ENCODE measurements at places on chromosomes 5 and 9.
A peak's percentile ranks its signal among the peaks of the same experiment; 100 is the strongest.

- DNase-seq = peak; percentile 5
These were observed 65.1 kb upstream of the IQGAP2 start for GRCh38 chr5:76337953-76338451.

GRCh38 chr5:9562141-9562540 lies 16.3 kb upstream of the SEMA5A start:
- no peak for DNase-seq

- no peak for DNase-seq
These were observed 22.5 kb upstream of the N4BP3 start for GRCh38 chr5:178090856-178091255.

- no peak for DNase-seq
These were observed 159.0 kb upstream of the SLC12A2 start for GRCh38 chr5:127924606-127925005.

GRCh38 chr5:75885849-75886596 lies 168.8 kb upstream of the POC5 start:
- DNase-seq = no peak

- peak; percentile 56 for DNase-seq
These were observed 43.8 kb downstream of the SLC38A9 start for GRCh38 chr5:55668356-55668755.

DNA sequence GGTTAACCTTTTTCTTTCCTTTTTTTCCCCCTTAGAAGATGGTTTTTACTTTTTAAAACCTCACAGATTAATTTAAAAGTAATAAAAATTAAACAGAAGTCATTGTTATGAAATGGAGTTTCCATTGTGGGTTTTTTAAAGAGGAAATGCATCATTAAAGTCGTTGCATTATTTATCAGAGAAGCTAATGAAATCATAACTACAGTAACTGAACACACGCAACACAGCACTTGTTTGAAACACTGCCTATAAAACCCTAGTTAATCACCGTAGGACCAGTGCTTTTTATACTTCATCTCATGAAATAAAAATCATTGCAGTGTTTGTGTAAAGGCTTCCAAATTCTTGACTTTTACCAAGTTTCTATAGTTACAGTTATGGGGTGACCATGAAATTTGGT lies 82.4 kb upstream of the NTRK2 start:
- no peak for DNase-seq

DNA sequence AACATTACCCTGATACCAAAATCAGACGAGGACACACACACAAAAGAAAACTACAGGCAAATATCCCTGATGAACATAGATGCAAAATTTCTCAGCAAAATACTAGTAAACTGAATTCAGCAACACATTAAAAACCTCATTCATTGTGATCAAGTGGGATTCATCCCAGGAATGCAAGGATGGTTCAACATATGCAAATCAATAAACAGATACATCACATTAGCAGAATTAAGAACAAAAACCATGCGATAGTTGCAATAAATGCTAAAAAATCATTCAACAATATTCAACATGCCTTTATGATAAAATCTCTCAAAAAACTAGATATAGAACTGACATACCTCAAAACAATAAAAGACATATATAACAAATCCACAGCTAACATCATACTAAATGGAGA lies 36.9 kb upstream of the TNPO1 start:
- DNase-seq = no peak

GRCh38 chr5:173888473-173889131 lies 453 bp downstream of the CPEB4 start:
- DNase-seq = no peak

DNA sequence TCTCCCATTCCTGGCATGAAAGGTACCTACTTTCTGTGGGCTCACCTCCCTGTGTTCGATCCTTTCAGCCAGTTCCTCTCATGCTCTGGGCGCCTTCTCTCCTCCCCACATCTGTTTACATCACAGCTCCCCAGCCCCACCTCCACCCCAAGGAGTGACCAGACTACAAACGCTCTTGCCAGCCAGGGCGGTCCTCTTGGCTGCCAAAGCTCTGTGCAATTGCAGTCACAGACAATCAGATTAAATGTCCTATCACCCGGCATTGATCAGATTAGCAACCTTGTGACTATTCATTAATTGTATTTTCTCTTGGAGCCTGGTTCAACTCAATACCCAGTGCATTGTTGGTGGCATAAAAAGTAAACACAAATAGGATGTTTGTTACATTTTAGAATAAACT lies 211.2 kb upstream of the TBCA start:
- DNase-seq = no peak

- DNase-seq = no peak
These were observed 4.4 kb upstream of the DIPK1B start for GRCh38 chr9:136707849-136708517.

- peak; percentile 75 for DNase-seq
These were observed 63.2 kb downstream of the PRRT1B start for GRCh38 chr9:131608493-131609037.

GRCh38 chr9:110282018-110282738 lies 25.9 kb upstream of the TXN start:
- no peak for DNase-seq

DNA sequence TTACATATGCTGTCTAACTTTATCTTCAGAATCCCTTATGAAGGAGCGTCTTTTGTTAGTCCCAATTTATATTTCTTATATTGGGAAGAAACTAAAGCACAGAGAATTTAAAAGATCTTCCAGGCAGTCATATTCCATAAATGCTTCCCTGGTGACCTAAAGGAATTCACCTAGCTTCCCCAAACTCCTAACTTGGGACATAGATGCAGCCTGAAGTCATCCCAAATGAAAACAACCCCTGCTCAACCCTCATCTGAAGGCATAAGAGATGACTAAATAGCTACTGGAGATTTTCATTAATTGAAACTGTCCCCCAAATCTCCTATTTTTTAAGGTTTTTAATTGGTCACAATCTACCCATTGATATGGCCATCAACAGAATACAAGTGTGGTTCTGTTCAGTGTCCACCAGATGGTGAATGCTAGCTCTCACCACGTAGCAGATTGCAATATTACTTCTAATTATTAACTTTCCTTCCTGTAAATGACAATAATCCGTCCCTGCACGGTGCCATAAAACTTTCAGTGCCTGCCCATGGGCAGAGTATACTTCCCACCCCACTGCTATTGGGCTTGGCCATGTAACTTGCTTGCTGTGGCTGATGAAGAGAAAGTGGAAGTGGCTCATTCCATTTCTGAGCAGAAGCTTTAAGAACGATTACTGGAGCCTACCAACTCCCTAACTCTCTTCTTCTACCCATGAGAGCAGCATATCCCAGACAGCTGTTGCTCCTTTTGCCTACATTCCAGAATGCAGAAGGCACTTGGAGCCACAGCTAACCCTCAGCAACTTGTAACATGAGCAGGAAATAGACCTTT lies 18.7 kb downstream of the PRUNE2 start:
- DNase-seq = no peak

DNA sequence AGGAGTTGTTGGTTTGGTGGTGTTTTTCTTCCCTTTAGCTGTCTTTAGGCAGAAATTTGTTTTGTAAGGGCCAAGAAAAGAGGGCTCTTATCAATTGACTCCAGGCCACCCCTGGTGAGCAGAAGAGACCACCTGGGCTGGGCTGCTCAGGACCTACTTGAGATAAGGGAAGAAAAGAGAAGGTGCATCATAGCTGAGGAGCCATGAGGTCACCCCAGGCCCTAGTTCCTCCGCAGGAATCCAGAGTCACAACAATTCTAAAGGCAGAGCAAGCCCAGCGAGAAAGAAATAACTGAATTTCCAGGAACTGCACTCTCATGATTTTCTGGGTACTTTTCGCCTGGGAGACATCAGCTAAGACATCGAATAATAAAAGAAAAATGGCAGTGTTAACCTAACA lies 34.9 kb downstream of the RFK start:
- no peak for DNase-seq

DNA sequence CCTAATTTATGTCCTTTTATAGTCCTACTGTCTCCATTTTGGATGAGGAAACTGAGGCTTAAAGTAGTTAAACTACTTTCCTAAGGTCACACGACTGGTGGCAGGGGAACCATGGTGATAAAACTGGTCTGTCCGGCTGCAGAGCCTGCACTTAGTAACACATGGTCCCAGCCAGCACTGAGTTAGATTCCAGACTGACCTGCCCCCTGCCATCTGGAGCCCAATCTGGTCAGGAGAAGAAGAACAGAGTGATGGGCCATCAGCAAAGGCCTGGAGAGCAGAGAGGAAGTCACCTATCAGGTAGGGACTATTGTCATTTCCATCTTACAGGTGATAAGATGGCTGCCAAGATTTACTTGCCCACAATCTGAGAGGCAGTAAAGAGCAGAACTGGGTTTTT lies 86.6 kb upstream of the SLC25A48 start:
- DNase-seq = no peak

- no peak for DNase-seq
These were observed 32.3 kb downstream of the SERINC5 start for GRCh38 chr5:80223561-80223960.

DNA sequence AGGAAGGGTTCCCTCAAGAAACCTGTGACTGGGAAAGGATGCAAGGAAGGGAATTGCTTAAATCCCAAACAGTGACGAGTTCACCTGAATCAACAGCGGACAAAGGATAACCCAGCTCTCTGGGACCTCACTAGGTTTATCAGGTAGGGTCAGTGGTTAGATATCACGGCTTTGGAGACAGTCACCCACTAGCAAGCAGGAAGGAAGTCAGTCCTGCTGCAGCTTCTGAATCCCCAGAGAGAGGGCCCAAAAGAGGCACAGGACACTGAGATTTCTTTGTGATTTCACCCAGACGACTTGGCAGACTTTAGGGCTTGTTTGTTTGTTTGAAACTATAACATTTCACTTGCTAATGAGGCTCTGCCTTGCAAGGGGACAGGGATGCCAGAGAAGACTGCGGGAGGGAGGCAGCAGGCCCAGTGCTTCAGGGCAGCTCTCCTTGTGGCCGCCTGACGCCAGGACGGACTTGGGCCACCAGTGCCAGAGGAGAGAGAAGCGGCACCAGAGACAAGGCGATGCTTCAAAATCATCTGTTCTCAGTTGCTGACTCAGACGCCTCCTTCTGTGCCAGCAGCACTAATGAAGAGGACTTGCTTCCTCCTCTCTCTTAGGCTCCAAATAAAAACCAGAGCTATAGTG lies 275.6 kb upstream of the SLC30A5 start:
- no peak for DNase-seq

GRCh38 chr9:136950656-136951276 lies 1.3 kb upstream of the LCN12 start:
- no peak for DNase-seq

- no peak for DNase-seq
These were observed 15.0 kb downstream of the TENT4A start for GRCh38 chr5:6728011-6728794.

GRCh38 chr5:151703227-151703626 lies 16.5 kb upstream of the SPARC start:
- DNase-seq = no peak

- DNase-seq = no peak
These were observed 14.7 kb downstream of the PIK3R1 start for GRCh38 chr5:68230285-68230684.

DNA sequence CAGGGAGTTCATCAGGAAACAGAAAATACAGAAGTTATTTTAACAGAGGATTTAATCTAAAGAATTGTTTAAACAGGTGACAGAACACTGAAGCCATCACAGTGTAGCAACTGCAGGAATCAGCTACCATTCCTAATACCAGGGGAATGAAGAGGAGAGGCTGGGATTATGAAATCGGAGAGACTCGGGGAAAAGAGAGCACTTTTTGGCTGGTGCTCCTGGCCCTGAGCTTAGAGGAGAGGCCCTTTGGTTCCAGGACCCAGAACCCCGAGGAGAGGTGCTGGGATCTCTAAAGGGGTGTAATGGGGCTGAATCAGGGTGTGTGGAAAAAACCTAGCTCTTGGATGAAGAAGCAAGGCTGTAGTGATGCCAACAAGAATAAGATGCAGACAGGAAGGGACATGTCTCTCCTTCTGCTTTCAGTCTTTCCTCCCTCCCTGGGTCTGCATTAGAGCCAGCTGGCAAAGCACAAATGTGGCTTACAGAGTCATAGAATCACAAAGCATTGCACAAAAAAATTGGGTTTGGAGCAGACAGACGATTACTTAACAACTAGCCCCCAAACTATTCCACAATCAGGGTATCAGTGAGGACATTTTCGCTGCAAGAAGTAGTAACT lies 11.6 kb upstream of the SFXN1 start:
- no peak for DNase-seq

GRCh38 chr5:147643142-147643541 lies 133.3 kb upstream of the DPYSL3 start:
- no peak for DNase-seq

- DNase-seq = peak; percentile 90
These were observed 41.4 kb upstream of the TIFAB start for GRCh38 chr5:135493406-135494180.

DNA sequence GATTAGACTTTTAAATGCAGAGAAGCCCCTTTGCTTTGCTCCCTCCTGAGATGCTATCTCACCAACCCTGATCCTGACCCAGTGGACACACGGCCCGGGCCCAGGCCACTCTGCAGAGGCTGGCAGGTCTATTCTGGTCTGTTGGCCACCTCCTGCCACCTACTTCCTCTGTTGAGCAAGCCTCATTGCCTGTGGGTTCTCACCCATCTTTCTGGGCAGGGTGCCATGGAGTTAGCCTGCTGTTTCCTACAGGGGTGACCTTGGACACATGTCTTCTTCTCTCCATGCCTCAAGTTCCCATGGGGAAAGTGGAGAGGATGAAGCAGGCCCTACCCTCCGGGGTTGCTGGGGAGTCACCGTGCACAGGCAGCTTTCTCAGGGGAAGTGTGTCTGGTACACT lies 266.2 kb upstream of the IRX1 start:
- no peak for DNase-seq

DNA sequence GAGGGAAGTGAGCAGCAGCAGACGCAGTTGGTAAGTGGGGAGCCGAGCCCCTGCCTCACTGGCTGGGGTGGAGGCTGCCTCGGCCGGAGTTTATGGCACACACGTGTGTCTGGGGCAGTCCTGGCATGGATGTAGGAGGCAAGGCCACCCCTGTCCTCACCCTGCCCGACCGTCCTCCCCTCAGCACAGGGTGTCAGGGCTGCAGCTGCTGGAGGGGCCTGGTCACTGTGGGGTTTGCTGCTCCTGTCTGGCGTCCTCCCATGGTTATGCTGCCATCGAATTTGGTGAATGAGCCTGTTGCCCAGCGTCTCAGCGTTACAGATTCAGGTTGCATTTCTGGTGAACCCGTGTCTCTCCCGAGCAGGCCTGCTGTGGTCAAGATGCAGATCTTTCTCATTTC lies 32.4 kb downstream of the CEP72 start:
- DNase-seq = no peak

DNA sequence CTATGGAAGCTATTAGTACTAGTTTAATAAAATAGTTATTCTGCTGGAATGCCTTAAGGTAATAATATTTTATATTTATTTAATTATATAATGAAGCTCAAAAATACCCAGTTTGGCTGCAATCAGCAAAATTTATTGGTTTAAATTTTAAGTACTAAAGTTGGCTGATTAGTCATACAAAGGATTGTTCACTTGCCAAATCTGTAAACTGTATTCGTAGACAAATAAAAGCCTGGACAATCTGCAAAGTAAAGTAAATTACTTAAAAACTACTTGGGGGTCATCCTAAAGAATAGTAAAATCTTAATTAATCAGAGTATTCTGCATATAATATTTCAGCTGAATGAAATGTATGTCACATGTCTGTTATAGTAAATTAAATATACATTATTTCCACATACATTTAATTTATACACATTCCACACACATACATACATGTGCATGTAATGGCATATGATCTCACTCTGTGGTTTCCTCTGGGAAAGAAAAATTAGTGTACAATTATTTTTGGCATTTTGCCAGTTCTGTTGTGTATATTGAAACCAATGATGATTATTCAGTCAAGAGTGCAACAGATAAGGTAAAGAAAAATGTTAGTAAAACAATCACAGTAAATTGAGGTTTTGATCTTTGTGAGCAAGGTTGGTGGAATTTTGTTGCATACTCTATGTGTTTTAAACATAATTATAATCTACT lies 455.9 kb downstream of the CDH9 start:
- DNase-seq = no peak
